ENCODE measurements at places on chromosomes 6 and 20. TPM values are rescaled to one million over a fixed set of nuclear protein-coding genes. Genes with fewer than 3 reads are reported as not detected.

- no peaks in the 10 kb centered on the region for H3K36me3 ChIP-seq
- no peak overlapping the region for H3K4me3 ChIP-seq
- no peak for DNase-seq
- H3K4me1 ChIP-seq, result peaks cover 90% of the 10 kb centered on the region
Measured at GRCh38 chr20:49696594-49696993, 17.1 kb downstream of the B4GALT5 start.

DNA sequence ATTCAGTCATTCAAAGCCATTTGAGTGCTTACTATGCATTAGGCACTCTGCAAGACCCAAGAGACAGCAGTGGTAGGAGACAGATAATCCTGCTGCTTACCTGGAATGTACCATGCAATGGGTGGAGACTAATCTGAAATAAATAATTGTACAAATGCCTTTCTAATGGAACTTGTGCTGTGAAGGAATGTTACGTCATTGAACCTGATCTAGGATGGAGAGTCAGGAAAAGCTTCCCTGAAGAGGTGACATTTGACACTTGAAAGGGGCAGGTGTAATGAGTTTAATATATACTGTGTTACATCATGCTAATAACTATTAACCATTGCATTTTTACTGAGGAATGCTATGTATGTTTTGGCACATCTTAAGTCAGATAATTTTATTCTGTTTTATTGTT, 491.0 kb upstream of the FLRT3 start:
- H3K27me3 ChIP-seq, result no peaks in the 10 kb centered on the region
- H3K27ac ChIP-seq, result no peak overlapping the region
- peaks cover 8% of the 10 kb centered on the region for H3K4me1 ChIP-seq
- no peak overlapping the region for H3K4me3 ChIP-seq

The TRIM38 gene
- 1.1 TPM for total RNA-seq

The CTNNBL1 gene
- 64.4 TPM for total RNA-seq

- no peak overlapping the region for H3K4me3 ChIP-seq
- no peaks in the 10 kb centered on the region for H3K36me3 ChIP-seq
- no peak for DNase-seq
- no peak overlapping the region for H3K27ac ChIP-seq
Measured at GRCh38 chr6:68677058-68677457, 42.0 kb downstream of the ADGRB3 start.

- H3K4me3 ChIP-seq, result no peak overlapping the region
- peak overlapping the region; percentile 14 for H3K27ac ChIP-seq
- no peak for DNase-seq
Measured at GRCh38 chr20:58340853-58341252, 31.3 kb downstream of the RAB22A start.

- H3K27me3 ChIP-seq, result no peaks in the 10 kb centered on the region
- peaks cover 7% of the 10 kb centered on the region for H3K36me3 ChIP-seq
- peaks cover 27% of the 10 kb centered on the region for H3K4me1 ChIP-seq
- no peak for DNase-seq
Measured at GRCh38 chr20:19300395-19300794, 88.0 kb downstream of the SLC24A3 start.

- H3K4me1 ChIP-seq, result peaks cover 36% of the 10 kb centered on the region
- peak overlapping the region; percentile 76 for H3K4me3 ChIP-seq
- no peaks in the 10 kb centered on the region for H3K36me3 ChIP-seq
- peak; percentile 83 for DNase-seq
Measured at GRCh38 chr6:26017632-26017966, 55.0 kb downstream of the TRIM38 start.

DNA sequence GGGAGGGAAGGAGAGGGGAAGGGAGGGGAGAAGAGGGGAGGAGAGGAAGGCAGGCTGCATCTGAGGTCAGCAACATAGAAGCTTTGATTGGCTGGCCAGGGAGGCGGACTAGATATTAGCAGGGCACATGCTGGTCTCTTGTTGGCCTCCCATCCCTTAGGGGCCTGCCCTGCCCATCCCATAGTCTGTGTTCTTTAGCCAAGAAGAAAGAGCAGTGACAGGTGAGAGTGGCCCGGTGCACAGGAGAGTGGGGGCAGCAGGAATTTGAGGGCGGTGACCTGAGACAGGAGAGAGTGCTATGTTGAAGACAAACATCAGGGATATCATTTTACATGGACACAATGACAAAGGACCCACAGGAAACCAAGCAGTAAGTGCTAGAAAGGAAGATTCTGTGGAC, 413.5 kb downstream of the SYNE1 start:
- H3K27ac ChIP-seq, result no peak overlapping the region
- H3K27me3 ChIP-seq, result no peaks in the 10 kb centered on the region
- DNase-seq, result no peak
- peaks cover 4% of the 10 kb centered on the region for H3K4me1 ChIP-seq

- no peaks in the 10 kb centered on the region for H3K36me3 ChIP-seq
- peak; percentile 75 for DNase-seq
- H3K27me3 ChIP-seq, result peaks cover 11% of the 10 kb centered on the region
- no peak overlapping the region for H3K27ac ChIP-seq
- no peak overlapping the region for H3K4me3 ChIP-seq
- H3K4me1 ChIP-seq, result peaks cover 34% of the 10 kb centered on the region
Measured at GRCh38 chr6:45922728-45923351, 92.8 kb downstream of the CLIC5 start.

DNA sequence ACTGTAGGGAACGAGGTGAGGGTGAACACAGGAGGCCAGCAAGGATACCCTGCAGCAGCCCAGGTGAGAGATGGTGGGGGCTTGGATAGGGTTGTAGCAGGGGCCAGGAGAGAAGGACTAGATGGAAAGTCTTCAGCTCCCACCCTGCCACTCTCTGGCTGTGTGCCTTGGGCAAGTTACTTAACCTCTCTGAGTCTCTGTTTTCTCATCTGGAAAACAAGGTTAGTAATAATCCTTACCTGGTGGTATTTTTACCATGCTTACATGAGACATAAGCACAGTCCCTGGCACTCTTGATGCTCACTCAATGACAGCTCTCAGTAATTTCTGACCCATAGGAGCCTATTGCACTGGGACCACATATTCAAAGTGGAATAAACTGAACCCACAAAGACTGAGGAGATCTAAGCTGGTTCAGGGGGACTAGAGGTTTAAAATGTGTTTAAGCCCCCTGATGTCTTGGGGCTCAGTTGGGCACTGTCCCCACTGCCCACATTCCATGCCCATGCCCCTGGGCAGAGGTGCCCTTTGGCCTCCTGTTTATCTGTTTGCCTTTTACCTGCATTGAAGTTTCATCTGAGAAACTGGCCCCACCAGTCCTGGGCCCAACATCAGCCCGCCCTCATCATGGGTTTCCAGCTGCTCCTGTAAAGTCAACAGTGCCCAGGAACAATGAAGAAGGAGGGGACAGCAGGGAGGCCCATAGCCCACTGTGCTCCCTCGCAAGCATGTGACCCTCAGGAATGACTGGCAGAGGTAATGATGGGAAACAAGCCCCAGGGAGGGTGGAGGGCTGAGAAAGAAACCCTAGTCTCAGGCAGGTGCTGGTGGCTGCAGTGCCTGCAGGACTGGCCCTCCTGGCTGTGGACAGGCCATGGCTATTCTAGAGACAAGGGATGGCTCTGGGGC, 104.0 kb downstream of the VEGFA start:
- H3K36me3 ChIP-seq, result no peaks in the 10 kb centered on the region
- H3K4me1 ChIP-seq, result peaks cover 31% of the 10 kb centered on the region

The CDH26 gene
- total RNA-seq, result 1.0 TPM

The BHLHE23 gene
- total RNA-seq, result 0.66 TPM

- peaks cover 27% of the 10 kb centered on the region for H3K27me3 ChIP-seq
- no peak for DNase-seq
Measured at GRCh38 chr6:37689381-37689780, 8.3 kb downstream of the MDGA1 start.

- DNase-seq, result no peak
- H3K4me1 ChIP-seq, result no peaks in the 10 kb centered on the region
Measured at GRCh38 chr6:53943395-53943794, 148.6 kb downstream of the LRRC1 start.

The COL9A3 gene
- 123 TPM for total RNA-seq

DNA sequence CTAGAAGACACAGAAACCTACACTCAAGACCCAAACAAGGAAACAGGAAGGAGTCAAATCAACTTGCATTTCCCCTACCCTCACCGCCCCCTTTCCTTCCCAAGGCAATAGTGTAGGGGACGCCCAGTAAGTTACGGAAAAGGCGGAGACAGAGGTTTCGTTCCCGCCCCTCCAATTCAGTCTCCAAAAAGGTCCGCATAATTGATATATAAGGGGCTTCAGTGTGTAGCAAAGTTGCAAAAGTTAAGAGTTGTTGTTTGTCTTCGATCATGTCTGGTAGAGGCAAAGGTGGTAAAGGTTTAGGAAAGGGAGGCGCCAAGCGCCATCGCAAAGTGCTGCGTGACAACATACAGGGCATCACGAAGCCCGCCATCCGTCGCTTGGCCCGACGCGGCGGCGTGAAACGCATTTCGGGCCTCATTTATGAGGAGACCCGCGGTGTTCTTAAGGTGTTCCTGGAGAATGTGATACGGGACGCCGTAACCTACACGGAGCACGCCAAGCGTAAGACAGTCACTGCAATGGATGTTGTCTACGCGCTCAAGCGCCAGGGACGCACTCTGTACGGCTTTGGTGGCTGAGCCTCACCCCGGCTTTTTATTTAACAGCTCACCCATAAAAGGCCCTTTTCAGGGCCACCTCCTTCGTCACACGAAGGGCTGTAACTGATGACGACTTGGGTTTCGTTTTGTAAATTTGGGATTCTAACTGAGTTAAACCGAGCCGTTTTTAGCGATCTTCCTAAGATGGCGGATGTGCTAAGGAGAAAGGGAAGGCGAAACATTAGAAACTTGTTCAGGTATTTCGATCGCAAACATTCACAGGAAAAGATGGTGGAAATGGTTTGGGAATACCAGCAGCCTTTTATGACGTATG, 124.6 kb upstream of the BTN3A2 start:
- peak; percentile 81 for DNase-seq
- H3K27ac ChIP-seq, result peak overlapping the region; percentile 98
- H3K27me3 ChIP-seq, result no peaks in the 10 kb centered on the region

DNA sequence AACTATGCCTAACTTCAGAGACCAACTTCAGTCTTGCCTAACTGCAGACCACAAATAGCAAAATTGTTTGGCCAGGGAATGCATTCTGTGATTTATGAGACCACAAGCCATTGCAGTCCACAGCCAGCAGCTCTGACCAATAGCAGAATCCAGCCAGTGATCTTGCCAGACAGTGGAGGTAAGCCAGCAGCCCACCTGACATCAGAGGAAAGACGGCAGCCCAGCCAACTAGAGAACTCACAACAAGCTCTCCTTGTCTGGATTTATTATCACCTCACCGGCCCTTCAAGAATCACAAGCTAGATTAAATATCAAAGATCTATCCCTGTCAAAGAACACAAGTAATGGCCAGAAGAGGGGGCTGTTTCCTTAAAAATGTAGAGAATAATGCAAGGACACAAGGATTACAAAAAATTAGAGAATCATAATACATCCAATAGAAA, 66.5 kb upstream of the SLC35F1 start:
- no peaks in the 10 kb centered on the region for H3K27me3 ChIP-seq
- DNase-seq, result no peak
- peaks cover 10% of the 10 kb centered on the region for H3K4me1 ChIP-seq

The COL10A1 gene
- total RNA-seq, result 0.32 TPM

GRCh38 chr6:31836047-31836473, 8.5 kb downstream of the HSPA1B start:
- H3K27ac ChIP-seq, result peak overlapping the region; percentile 100
- peaks cover 28% of the 10 kb centered on the region for H3K4me1 ChIP-seq
- DNase-seq, result no peak
- H3K36me3 ChIP-seq, result peaks cover 62% of the 10 kb centered on the region

GRCh38 chr20:61478611-61479305, 226.7 kb downstream of the CDH4 start:
- no peak overlapping the region for H3K27ac ChIP-seq
- H3K27me3 ChIP-seq, result peaks cover 27% of the 10 kb centered on the region
- no peak overlapping the region for H3K4me3 ChIP-seq
- peaks cover 10% of the 10 kb centered on the region for H3K36me3 ChIP-seq
- peaks cover 21% of the 10 kb centered on the region for H3K4me1 ChIP-seq

- no peaks in the 10 kb centered on the region for H3K27me3 ChIP-seq
- no peak for DNase-seq
- 0 out of 2 replicates have a peak overlapping the region, but pooled peaks have one; percentile 53 for H3K27ac ChIP-seq
- peaks cover 3% of the 10 kb centered on the region for H3K4me1 ChIP-seq
- H3K4me3 ChIP-seq, result no peak overlapping the region
- no peaks in the 10 kb centered on the region for H3K36me3 ChIP-seq
Measured at GRCh38 chr20:63243604-63244247, 8.0 kb downstream of the BIRC7 start.

DNA sequence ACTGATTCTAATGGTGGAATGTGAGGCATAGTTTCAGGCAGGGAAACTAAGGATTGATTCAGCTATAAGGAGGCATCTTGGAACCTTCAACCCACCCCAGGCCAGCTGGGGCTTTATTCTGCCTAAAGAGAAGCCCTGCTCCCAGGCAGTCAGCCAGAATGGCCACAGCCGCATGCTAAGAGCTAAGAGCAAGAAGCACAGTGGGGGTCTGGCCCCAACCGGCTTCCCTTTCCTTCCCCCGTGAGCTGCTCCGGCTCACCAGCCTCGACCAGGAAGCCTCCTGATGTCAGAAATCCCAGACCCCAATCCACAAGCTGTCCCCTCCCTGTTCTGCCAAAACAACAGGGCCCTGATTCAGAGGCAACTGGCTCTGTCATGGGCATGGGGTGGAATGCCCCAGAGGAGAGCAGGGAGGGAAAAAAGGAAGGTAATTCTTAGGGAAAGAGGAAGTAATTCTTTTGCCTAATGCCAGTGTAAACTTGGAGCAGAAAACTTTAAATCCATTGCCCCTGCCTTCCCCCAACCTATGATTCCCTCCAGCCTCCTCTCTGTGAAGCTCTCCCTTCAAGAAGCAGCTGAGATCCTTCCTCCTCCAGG, 6.9 kb downstream of the GRM4 start:
- no peaks in the 10 kb centered on the region for H3K36me3 ChIP-seq
- no peak overlapping the region for H3K4me3 ChIP-seq
- peak overlapping the region; percentile 56 for H3K27ac ChIP-seq
- no peak for DNase-seq
- peaks cover 11% of the 10 kb centered on the region for H3K27me3 ChIP-seq

The FOXQ1 gene
- 0.35 TPM for total RNA-seq

The BACH2 gene
- total RNA-seq, result 4.5 TPM

DNA sequence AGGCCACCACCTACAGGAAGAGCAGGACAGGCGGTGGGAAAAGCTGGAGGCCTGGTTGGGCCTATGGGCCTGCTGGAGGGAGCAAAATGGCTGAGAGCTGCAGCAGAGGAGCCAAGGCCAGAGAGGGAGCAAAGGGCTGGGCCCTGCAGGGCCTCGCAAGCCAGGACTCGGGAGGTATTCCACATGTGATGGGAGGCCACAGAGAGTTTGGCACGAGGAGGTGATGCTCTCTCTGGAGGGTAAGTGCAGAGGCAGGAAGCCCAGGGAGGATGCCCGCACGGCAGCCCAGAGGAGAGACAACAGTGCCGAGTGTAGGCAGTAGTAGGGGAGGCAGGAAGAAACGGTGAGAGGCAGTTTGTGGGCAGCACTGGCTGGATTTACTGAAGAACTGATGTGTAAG, 85.7 kb downstream of the DTNBP1 start:
- H3K4me3 ChIP-seq, result no peak overlapping the region
- H3K27ac ChIP-seq, result peak overlapping the region; percentile 5
- H3K36me3 ChIP-seq, result 0 out of 2 replicates have a peak, but pooled peaks cover 4% of the 10 kb centered on the region
- H3K27me3 ChIP-seq, result no peaks in the 10 kb centered on the region

The CST5 gene
- not detected for total RNA-seq

GRCh38 chr6:35068644-35069043, 72.5 kb downstream of the TCP11 start:
- peaks cover 39% of the 10 kb centered on the region for H3K4me1 ChIP-seq
- no peak overlapping the region for H3K4me3 ChIP-seq
- H3K36me3 ChIP-seq, result peaks cover 4% of the 10 kb centered on the region
- DNase-seq, result no peak
- H3K27ac ChIP-seq, result peak overlapping the region; percentile 95

GRCh38 chr6:136016228-136017225, 165.0 kb downstream of the PDE7B start:
- DNase-seq, result no peak
- peaks cover 16% of the 10 kb centered on the region for H3K4me1 ChIP-seq
- no peak overlapping the region for H3K4me3 ChIP-seq

Data from WTC11 (cell line).